ENCODE measurements at places on chromosomes 13 and 19.

- DNase-seq, result no peak
These were observed 4.3 kb downstream of the ONECUT3 start for GRCh38 chr19:1757468-1758230.

DNA sequence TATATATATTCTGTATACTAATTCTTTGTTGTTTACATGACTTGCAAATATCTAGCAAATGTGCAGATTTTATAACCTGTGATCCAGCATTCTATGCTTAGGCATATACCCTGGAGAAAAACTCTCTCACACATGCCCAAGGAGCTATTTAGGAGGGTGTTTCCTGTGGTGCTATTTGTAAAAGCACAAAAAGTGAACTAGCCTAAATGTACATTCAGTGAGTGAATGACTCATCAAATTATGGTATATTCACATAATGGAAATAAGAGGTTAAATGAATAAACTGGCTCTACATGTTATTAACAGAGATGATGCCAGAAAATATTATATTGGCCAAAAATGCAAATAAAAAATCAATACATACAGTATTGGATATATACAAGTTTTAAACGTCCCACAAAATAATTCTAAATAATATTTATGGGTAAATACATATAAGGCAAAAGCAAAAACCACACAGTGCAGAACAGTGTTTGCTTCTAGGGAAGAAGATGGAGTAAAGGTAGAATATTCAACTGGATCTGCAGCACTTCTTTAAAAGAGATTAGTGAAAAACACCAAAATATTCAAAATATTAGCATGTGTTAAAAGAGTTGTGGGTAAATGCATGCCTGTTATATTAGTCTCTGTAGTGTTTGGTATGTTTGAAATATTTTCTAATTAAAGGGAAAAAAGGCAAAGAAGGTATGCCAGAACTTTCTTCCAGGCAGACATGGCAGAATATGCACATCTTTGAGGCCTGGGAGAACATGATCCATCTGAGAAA is 344.7 kb downstream of the KLF5 start:
- DNase-seq, result no peak

DNA sequence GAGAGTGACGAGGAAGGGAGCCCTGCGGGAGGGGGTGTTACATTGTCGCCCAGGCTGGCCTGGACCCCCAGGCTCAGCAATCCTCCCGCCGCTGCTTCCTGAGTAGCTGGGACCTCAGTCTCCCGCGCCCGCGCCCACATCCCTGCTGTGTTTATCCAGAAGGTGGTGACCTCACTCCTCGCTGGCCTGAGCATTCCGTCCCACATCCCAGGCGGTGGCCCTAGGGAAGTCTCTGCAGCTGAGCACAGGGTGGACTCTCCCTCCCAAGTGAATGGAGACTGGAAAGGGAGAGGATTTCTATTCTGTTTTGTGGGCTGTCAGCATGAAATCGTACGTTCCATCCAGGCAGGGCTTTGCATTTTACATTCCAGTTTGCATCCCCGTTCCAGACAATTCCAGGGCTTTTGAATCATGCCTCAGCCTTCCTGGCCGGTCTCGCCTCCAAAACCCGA is 401 bp upstream of the ZNF765 start:
- DNase-seq, result no peak

GRCh38 chr13:75636436-75637180 is 478 bp downstream of the LMO7 start:
- no peak for DNase-seq

GRCh38 chr13:37273836-37274235 is 168.4 kb upstream of the CSNK1A1L start:
- DNase-seq, result no peak

DNA sequence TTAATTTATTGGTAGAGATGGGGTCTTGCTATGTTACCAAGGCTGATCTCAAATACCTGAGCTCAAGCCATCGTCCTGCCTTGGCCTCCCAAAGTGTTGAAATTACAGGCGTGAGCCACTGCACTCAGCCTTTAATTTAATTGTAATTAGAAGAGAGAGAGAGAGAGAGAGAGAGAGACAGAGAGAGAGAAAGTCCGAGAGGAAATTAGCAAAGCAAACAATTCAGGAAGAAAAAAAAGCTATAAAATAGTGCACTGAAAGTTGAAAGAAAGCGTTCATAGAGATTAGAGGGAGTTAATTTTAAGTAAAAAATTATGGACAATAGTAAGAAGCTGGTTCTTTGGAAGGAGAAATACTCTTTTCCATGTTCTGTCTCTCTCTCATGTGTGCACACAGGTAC is 7.0 kb downstream of the GPR32 start:
- DNase-seq, result no peak

- DNase-seq, result no peak
These were observed 47.0 kb downstream of the SMIM24 start for GRCh38 chr19:3433313-3433712.

DNA sequence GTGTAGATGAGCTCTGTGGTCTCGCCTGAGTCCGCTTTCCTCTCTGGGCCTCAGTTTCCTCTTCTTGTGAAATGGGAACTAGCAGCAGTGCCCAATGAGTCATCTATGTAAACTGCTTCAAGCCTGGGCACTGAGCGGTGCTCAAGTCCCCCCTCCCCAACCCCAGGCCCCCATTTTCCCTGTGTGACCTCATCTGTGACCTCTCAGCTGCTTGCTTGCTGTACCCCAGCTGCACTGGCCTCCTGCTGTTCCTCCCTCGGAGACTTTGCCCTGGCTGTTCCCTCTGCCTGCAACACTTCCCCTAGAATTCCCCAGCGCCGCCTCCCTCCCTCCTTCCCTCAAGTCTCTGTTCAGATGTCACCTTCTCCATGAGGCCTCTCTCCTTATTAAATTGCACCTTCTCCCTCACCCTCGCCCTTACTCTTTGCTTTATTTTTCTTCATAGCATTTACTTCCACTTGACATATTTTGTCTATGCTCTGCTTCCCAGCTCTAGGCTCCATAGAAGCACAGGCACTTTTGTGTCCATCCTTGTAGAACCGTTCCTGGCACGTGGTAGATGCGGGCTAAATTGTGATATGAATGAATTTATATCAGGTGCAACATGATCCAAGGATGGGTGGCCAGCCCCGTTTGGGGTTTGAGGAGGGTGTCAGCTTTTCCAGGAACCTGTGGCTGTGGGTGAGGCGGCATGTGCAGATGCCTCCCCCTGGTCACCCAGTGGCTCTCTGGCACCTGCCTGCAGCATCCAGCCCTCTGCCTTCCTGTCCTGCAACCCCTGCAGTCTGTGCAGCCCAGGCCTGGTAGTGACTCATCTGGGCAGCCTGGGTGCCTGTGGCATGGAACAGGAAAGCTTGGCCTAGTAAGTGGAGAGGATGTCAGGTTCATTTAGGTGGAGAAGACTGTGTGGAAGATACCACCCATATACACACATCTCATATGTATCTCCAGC is 26.3 kb downstream of the SIPA1L3 start:
- no peak for DNase-seq

DNA sequence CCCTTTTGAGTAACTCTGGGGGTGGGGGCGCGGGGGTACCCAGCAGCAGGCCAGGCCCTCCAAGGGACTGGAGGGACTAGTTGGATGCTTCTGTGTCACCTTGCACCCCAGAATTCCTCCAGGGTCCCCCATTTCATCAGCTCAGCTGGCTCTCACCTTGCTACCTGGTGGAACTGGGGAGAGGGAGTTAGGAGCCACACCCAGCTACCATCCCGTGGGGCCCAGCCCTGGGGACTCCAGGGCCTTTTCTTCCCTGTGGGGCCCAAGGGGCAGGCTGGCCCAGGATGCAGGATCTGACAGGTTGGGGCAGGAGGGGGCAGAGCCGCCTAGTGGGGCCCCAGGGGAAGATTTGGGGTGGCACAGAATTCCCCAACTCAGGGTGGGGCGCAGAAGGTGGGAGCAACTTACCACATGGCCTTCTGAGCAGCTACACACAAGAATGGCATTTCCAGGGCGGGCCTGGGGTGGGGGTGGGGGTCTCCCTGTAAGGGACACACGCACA is 32.8 kb upstream of the NANOS3 start:
- DNase-seq, result peak; percentile 21

GRCh38 chr19:17302391-17303166 is 646 bp downstream of the ABHD8 start:
- DNase-seq, result peak; percentile 55

DNA sequence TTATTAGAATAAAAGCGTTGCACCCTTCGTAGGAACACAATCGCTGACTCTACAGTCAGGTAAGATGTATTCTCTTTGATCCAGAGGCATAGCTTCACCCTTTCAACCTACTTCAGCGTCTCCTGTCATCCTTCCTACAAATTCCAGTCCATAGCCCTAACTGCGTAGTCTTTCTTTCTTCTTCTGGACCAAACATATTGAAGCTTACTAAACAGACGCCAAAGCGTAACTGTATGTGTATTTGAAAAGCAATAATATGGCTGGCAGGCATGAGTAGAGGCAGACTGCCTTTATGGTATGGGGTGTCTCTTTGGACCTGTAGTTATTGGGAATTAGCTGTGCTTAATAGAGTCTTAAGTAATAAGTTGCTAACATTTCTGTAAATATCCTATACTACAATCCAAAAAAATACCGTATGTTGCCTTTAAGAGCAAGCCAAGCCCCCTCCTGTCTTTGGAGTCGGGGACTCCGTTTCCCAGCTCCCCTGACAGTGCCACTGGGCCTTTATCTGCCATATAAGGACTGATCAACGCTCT is 392 bp upstream of the ZNF548 start:
- no peak for DNase-seq

Data from memory B cell (primary cell).